ENCODE measurements at places on chromosomes 12 and 14.

DNA sequence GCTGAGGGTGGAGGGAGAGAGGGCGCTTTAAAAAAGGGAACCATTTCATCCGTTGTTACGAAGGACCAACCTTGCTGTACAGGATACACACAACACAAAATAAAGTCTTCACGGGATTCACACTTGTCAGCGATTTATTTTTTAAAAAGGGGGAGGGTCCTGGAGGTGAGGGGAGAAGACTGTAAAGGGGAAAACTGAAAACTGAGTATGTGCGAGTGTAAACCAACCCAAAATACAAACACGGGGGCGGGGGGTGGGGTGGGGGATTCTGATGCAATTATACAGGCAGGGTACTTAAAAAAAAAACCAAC, 499 bp upstream of the PRKAG1 start:
- DNase-seq, result no peak

- no peak for DNase-seq
Measured at GRCh38 chr14:44785096-44785495, 176.7 kb downstream of the KLHL28 start.

DNA sequence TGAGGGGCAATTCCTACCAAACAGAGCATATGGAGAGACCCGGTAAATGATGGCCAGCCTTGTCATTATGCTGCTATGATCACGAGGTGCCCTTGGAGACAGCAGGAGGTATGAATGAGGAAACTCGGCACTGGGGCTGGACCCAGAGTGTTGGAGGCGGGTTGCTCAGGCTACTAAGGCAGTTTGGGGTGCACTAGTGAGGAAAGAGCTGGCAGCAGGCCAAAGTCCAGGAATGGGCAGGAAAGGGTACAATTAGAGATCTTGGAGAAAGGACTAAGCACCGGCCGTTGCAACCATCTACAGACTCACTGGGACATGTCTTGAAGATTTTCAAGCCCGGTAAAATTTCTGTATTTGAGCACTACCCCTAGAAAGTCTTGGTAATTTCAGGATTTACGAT, 54.3 kb downstream of the CD9 start:
- no peak for DNase-seq

DNA sequence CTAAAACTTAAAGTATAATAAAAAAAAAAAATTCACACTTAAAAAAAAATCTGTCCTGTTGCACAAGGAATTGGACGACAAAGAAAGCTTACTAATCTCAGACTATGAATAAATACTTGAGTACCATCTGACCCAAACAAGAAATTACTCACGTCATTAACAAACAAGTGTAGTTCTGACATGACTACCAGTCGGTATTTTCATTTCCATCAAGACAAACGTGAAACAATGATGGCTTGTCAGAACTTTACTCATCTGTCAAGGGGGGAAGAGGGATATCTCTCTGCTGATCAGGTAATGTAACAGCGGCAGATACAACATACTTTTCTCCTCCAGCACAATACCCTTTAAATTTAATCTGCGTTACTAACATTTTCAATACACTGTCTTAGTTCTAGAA, 78.3 kb downstream of the CDK17 start:
- no peak for DNase-seq

- DNase-seq, result no peak
Measured at GRCh38 chr12:122785503-122785902, 11.1 kb downstream of the CCDC62 start.

- DNase-seq, result no peak
Measured at GRCh38 chr12:5407034-5407856, 24.7 kb upstream of the NTF3 start.

DNA sequence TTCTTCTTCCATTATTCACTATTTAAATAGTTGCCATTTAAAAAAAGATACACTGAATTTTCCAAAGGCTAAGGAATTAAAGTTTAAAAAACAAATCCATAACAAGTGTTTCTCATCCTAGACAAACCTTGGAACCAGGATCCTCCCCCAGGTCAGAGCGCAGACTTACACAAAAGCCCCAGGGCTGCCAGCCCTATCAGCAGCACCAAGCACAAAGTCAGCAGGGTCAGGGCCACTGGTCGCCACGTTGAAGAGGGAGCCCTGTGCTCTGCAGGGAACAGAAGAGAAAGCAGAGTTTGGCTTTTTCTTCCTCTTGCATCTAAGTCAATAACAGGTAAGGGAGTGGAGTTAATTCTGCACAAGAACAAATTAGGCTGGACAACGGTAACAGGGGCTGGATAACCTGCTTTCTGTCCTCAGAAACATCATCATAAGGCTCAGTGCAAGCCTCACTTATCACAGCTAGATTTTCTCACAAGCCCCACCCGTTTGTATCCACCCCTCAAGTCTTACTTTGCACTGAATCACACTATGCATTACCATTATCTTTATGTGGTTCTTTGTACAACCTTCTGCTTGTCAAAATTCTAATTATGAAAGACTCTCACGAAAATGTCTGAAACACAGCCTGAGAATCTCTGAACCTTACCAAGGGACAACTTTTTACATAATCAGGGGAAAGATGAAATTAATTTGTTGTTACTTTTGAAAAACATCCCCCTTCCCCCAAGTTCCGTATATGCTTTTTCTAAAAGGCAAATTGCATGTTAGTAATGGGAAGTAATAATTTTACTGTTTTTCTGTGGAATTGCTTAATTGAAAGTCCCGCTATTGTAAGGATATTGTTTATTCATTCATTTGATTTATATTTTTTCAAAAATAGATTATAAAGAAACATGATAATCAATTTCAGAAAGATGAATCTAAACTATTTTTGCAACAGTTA, 9.6 kb downstream of the CLEC1A start:
- DNase-seq, result no peak

- DNase-seq, result no peak
Measured at GRCh38 chr14:27391331-27391730, 793.5 kb upstream of the NOVA1 start.

DNA sequence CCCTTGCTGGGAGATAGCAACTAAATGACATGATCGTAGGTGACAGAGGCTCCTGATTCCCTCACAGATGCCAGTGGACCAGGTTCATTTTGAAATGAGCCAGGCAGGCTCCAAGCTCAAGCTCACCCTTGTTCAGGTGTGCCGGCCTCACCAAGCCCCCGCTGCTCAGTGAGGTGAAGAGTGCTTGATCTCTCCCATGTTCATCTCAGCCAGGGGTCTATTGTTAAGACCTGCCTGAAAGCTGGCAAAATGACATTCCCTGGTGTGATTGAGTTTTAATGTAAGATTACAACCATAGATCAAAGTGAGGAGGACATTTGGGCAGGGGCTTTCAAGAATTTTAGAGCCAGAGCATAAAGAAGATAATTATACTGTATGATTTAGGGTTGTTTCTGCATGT, 497.9 kb downstream of the EGLN3 start:
- no peak for DNase-seq

- DNase-seq, result no peak
Measured at GRCh38 chr12:17030338-17030737, 424.4 kb upstream of the LMO3 start.

- no peak for DNase-seq
Measured at GRCh38 chr12:86249851-86250250, 6.3 kb downstream of the MGAT4C start.

GRCh38 chr12:108685469-108686260, 45.7 kb downstream of the CORO1C start:
- DNase-seq, result no peak

DNA sequence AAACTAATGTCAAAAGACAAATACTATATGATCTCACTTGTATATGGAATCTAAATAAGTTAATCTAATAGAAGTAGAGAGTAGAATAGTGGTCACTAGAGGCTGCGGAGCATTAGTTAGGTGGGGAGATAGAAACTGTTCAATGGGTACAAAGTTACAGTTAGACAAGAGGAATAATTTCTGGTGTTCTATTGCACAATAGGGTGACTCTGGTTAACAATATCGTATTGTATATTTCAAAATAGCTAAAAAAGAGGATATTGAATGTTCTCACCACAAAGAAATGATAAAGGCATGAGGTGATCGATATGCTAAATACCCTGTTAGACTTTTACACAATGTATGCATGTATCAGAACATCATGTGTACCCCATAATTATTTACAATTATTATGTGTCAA, 42.9 kb downstream of the IGF1 start:
- DNase-seq, result no peak

DNA sequence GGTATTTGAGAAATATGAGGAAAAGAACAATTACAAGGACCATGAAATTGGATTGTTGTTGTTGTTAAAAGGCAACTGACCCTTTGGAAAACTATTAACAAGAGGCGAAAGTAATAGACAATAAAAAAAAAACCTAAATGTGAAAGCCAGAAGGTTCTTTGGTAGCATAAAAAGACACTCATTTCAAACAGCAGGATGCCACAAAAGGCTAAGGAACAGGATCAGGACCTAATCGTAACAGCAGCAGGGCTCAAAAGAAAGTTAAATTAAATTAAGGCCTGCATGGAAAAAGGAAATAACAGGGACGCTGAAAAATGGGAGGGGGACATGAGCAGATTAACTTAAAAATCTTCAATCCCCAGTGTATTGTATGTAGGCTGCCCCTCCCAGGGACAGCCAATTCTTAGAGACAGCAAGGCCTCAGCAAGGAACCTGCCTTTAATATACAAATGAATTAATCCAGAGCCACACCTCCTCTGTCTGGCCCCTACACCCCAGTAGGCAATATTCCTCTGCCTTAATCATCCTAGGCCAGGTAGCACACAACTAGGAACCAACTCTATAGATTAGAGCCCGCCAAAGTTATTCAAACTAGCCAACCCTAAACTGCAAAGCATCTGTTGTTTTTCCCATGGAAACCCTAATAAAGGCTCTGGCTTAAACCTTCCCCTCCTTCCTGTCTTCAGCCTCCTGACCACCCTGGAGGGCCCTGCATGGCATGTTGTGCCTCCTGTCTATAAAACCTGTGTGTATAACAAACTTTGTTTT, 28.4 kb upstream of the AP4S1 start:
- DNase-seq, result no peak

DNA sequence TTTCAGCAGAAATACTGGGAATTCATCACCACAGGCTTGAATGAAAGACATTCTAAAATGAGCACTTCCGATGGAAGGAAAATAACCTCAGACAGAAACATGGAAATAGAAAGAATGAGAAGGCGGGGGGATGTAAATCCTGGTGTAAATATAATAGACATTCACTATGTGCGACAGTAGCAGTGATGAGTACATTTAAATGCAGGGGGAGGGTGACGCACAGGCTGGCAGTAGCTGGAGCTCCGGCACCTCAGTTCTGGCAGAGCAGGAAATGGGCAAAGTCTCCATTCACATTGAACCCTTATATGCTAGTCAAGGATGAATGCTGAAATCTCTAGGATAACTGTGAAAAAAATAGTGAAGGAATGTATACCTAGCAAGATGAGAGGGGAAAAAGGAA, 172.7 kb upstream of the C14orf180 start:
- no peak for DNase-seq

DNA sequence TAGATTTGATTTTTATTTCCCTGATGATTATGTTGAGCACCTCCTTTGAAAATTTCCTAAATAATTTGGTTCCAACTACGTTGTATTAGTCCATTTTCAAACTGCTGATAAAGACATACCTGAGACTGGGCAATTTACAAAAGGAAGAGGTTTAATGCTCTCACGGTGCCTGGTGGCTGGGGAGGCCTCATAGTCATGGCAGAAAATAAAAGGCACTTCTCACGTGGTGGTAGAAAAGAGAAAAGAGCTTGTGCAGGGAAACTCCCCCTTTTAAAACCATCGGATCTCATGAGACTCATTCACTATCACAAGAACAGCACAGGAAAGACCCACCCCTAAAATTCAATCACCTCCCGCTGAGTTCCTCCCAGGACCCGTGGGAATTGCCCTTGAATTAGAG, 372.3 kb downstream of the RPL10L start:
- DNase-seq, result no peak

DNA sequence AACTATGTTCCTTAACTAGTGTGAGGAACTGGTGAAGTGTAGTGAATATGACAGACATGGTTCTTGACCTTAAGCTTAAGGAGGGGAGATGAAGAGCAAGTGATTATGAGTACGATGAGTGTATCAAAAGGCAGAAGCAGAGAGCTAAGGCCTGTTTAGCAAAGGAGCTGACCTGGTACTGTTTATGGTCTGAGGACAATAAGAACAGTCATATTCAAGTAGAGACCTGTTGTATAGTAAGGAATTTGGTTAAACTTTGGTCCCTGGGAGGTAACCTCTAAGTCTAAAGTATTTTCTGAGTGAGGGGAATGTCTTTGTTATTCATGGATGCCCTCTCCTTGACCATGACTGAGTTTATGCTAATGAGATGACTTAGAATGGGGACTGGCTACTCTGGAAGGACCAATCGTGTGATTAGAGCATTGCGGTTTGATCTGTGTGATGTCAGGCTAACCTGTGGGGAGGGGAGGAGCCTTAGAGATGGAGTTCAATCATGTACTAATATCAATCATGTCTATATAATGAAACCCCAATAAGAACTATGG, 389.3 kb downstream of the BMP4 start:
- no peak for DNase-seq

DNA sequence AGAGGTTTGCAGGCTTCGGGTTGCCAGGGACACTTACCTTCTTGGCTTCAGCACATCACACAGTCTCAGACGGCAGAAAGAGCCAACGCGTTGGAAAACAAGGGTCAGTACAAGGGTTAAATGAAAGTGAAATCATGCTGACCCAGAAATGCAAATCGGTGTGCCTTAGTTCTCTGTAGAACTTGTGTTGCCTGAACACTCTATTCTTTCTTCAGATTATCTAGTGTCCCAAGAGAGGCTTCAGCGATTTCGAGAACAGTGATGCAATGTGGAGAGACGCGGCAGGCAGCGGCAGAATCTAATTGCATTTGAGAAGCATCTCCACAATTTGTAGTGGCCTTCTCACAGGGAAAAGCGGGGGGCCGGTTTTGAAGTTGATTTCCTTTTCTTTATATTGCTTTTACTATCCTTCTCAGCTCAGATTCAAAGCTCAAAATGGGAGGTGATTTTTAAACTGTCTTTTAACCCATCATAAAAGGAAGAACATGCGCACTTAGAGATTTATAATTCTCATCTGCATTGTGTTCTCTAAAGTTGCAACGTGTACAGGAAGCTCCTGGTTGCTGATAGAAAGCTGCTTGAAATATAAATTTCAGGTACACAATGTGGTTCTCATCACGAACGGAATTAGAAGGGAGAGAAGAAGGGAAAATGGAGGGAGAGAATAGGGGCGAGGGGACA, 67.8 kb upstream of the EGLN3 start:
- no peak for DNase-seq

GRCh38 chr14:77707355-77707723, 484 bp downstream of the ALKBH1 start:
- DNase-seq, result no peak

Data from T-helper 1 cell (primary cell).